ENCODE measurements at places on chromosomes 12 and 14.
A peak's percentile ranks its signal among the peaks of the same experiment; 100 is the strongest.

DNA sequence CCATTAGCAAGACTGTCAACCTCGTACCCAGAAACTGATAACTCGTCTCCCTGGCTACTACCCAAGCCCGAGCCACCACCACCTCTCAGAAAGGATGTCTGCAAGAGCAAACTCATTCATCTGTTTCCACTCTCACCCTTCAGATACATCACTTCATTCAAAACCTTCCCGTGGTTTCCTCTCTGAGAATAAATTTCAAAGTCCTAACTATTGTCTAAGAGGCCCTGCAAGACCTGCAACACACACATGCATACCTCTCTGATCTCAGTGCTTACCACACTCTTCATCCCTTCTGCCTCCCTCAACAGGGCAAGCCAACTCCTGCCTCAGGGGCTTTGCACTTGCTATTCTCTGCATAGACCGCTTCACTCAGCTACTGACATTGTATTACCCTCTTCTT is 40.6 kb downstream of the PPP1R13B start:
- no peak for DNase-seq

- DNase-seq = no peak
These were observed 98.5 kb upstream of the SLC24A4 start for GRCh38 chr14:92224358-92224954.

DNA sequence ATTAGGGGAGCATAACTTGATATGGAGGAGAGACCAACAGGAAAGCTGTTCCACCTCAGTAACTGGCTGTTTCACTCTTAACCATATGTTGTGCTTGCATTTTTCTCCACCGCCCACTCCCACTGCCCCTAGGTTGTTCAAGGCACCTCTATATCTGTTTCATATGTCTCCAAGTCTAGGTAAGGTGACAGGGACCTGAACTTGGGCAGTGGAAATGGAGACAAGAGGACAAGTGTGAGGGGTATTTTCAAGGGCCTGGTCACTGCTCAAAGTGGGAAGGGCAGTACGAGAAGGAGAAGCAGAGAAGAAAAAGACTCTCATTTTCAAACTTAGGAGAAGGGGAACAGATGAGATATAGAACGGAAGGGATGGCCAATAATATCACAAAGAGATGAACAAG is 3.1 kb downstream of the SLC38A1 start:
- no peak for DNase-seq

DNA sequence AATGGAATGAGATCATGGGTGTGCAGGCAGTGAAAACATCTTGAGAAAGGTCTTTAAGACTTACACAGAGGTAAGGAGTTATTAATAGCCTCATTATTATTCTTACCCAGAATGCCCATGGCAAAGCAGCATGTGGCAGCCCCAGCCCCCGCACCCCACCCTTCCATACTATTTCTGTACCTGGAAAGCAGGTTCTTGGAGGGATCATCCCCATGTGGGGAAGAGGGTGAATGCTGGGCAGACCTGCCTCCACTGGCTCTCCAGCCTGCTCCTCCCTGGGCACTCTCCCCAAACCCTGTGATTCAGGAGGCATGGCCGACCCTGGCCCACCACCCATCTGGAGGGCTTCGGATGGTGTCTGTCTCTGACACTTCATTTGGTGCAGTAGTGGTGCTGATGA is 28.3 kb downstream of the NPC2 start:
- DNase-seq = no peak

DNA sequence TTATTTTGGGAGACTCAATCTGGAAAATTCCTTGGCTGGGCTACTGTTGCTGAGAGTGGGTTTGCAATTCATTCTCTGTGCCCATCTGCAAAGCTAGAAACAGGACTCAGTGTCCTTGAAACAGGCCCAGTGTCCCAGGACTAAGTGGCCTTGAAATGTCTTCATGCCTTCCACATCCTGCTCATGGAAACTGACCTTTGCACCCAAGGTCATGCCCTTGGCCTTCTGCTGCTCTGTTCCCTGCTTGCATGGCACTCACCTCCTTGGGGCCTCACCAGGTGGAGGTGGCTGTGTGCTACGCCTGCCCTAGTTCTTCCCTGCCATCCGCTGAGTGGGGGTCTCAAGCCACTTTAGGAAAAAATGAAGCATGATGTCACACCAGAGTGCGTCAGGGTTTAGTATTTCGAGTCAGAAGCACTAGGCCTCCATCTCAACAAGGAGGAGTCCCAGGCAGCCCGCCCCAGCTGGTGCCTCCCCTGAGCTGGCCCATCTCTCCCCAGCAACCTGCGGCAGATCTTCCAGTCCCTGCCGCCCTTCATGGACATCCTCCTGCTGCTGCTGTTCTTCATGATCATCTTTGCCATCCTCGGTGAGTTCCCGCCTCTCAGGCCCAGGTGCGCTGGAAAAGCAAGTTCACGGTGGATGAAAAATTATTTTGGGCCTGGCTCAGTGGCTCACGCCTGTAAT is 48.1 kb downstream of the TPCN1 start:
- no peak for DNase-seq

GRCh38 chr12:32292151-32292550 is 107.2 kb upstream of the FGD4 start:
- DNase-seq = no peak

DNA sequence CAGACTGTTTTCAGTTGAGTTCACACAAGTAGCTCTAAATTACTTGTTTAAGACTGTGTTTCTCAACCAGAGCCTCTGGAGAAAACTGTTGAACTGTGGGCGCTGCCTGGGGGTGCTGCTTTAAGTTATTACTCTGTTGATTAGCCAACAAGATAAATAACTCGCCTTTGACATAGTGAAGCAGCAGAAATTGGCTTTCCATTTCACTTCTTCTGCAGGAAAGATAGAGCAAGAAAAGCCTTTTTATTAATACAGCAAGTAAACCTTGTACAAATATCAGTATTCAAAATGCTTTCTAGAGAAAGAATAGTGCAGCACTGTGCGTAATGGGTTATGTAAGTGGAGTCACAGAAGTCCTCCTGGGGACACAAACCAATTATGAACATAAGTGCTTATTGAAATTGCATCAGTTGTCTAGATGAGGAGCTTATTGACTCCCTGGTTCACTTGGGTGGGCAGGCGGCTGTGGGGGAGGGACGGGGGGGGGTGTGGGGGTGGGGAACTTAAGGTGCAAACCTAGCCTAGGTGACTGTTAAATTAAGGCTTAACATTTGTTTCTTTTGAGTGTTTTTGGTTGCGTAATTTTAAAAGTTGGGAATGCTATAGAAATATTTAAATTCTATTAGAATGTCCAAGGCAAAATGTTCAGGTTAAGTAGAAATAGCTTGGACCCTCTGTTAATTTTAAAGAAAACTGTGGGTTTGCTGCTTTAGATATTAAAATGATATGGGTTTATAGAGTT is 6.3 kb downstream of the FRS2 start:
- DNase-seq = no peak

DNA sequence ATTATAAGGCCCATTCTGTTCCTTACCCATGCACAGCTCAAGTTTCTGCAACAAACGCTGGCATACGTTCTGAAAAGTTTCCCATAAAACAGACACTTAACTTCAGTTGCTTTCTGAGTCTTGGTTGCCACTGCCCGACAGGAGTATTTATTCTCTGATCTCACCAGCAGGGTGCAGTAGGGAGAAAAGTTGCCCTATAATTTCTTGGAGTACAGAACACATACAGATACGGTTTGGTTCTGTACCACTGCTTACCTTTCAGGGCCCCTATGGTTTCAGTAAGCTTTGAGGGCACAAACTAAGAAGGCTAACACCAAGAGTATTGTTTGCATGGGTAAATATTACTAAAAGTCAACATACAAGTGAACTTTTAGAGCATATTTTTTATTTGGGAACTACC is 77.9 kb downstream of the SPATA7 start:
- no peak for DNase-seq

GRCh38 chr12:20625531-20625930 is 69.6 kb upstream of the SLCO1C1 start:
- DNase-seq = no peak

GRCh38 chr14:91613459-91614112 is 103.5 kb upstream of the PPP4R3A start:
- DNase-seq = no peak

DNA sequence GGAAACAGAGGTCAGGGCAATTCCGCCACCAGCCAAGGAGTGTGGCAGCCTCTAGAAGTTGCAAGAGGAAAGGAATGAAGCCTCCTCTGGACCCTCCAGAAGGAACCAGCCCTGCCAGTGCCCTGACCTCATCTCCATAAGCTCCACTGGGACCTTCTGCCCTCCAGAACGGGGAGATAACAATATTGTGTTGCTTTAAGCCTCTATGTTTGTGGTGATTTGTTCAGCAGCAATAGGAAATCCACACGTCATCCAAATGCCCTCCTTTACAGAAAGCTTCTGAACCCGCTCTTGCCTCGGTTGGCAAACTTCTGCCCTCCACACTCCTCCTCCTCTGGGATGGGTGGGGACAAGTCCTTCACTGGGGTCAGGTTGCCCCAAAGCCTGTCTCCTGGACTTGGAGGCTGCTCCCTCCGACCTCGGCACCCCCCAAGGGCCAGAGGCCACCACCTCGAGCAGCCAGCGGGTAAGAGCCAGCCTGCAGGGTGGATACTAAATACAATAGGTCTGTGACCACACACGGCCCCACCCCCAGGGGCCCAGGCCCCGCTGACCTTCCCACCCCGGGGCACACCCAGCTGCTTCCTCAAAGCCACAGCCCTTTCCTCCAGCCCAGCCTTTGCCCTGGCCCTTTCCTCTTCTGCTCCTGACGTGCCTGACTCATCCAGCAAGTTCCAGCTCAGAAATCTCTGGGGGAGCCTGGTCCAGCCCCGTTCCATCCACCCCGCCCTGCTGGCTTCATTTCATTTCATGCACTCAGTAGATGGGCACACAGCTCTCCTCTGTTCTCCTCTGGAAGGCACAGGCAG is 58.7 kb upstream of the NCOR2 start:
- no peak for DNase-seq

- no peak for DNase-seq
These were observed 8.5 kb downstream of the FOXG1 start for GRCh38 chr14:28774764-28775735.

DNA sequence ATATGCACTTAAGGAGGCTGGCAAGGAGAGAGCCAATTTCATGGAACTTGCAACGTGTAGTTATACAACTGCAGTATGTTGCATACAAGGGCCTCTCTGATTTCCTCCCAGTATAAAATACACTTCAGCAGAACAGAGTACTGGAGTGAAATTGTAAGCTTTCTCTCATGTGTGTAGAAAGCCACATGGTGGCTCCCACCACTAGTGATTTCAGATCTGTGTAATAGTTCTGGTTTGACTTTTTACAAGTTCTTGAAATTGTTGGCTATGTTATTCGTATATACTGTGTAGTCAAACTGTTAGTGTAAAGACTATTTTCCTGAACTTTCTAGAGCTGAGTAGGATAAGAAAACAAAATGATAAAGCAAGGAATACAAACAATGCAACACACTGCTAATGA is 16.4 kb upstream of the LMO3 start:
- DNase-seq = no peak

DNA sequence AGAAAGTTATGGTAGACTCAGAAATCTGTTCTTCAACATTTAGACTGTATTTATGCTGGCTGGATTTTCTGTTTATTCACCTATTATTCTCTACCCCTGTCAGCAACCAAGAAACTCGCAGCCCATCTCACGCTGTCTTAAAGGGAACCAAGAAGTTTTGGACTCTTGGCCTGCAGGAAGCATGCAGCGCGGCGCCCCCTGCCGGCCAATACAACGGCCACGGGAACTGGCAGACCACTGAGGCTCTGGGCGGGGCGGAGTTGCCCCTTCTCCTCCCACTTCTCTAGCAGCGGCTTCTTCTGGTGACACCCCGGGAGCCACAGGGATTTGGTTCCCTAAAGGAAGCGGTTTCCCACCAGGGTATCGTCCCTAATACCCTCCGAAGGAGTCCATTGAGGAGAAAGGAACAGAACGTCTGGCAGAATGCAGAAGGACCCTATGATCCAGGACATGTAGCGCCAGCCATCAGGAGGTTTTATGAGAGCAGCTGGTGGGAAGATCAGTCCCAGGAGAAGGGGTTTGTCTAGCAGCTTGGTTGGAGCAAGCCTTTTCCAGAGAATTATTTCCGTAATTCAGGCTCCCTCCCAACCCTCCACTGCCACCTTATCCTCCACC is 21.0 kb upstream of the RNASE2 start:
- DNase-seq = peak; percentile 5

DNA sequence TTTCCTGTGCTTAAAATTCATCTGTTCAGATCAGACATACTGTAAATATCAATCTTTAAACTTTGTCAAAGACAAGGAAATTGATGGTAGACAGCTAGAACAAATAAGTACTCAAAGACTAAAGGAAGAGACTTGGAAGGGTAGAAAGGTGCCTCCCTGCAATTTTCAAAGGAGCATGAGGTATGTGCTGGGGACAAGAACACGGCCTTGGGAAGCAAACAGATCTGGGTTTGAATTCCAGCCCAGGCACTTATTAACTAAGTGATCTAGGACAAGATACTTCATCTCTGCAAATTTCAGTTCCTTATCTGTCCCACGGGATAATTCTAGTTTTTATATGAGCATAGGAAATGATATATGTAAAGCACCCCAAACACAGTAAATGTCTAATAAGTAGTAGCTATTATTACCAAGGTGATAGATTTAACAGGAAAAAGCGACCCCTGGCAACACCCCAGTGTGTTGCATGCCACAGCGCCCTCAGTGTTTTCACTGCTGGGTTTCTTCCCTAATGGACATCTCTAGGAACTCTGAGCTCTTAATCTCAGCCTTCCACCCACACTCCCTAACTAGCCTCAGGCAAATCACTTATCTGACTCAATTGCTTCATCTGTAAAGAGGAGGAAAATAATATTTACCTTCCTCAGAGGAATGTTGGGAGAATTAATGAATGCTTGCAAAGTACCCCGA is 44.7 kb upstream of the BMP4 start:
- DNase-seq = no peak

- DNase-seq = no peak
These were observed 22.7 kb downstream of the AEBP2 start for GRCh38 chr12:19461999-19462398.

DNA sequence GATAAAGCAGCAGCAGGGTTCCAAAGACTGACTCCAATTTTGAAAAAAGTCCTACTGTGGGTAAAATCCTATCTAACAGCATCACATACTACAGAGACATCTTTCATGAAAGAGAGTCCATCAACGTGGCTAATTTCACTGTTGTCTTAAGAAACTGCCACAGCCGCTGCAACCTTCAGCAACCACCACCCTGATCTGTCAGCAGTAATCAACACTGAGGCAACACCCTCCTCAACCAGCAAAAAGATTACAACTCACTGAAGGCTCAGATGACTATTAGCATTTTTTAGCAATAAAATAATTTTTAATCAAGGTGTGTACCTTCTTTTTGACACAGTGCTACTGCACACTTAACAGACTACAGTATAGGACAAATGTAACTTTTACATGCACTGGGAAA is 6.6 kb downstream of the CAPRIN2 start:
- DNase-seq = no peak

GRCh38 chr14:100644784-100645183 is 57.6 kb upstream of the BEGAIN start:
- DNase-seq = no peak

DNA sequence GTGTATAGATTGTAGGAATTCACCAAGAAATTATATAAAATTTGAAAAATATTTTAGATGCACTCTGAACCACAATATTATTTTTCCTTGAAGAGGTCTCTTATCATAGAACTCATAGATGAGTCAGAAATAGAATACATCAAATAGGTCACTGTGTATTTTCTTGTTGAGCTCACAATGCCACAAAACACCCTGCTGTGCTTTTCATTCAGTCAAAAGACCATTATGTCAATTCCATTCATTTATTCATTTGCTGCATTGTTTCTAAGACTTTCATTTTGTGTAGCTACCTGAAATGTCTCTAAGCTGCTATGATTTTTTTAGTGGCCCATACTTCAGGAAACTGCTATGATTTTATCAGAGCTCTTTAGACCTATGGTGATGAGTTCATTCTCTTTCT is 231.9 kb upstream of the AVPR1A start:
- DNase-seq = no peak

- no peak for DNase-seq
These were observed 291.3 kb upstream of the ATP2B1 start for GRCh38 chr12:89999699-90000505.

All from T-helper 1 cell (primary cell).